Retinal pigment epithelial cell (primary cell): ENCODE measurements at places on chromosomes 2 and 18.

- no peak for DNase-seq
These were observed 45.3 kb downstream of the ADAM23 start for GRCh38 chr2:206488623-206489022.

DNA sequence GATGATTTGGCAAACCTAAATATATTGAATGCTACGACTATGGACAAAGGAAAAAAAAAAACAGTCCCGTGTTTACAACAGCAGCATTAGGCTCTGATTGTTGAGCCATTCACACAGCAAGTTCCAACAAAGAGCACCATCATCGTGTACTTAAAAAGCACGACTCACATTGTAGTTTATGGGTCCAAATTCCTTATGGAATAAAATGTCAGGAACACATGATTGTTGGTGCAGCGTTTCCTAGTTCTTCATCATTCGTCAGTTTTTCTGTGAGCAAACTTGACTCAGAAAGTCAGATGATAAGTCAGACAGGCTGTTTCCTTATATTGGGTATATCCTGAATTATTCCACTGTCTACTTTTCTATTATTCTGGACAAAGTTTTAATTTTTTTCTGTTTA, 10.0 kb upstream of the KIDINS220 start:
- no peak for DNase-seq

GRCh38 chr2:143776526-143777297, 647.5 kb downstream of the ARHGAP15 start:
- DNase-seq: peak; percentile 55

DNA sequence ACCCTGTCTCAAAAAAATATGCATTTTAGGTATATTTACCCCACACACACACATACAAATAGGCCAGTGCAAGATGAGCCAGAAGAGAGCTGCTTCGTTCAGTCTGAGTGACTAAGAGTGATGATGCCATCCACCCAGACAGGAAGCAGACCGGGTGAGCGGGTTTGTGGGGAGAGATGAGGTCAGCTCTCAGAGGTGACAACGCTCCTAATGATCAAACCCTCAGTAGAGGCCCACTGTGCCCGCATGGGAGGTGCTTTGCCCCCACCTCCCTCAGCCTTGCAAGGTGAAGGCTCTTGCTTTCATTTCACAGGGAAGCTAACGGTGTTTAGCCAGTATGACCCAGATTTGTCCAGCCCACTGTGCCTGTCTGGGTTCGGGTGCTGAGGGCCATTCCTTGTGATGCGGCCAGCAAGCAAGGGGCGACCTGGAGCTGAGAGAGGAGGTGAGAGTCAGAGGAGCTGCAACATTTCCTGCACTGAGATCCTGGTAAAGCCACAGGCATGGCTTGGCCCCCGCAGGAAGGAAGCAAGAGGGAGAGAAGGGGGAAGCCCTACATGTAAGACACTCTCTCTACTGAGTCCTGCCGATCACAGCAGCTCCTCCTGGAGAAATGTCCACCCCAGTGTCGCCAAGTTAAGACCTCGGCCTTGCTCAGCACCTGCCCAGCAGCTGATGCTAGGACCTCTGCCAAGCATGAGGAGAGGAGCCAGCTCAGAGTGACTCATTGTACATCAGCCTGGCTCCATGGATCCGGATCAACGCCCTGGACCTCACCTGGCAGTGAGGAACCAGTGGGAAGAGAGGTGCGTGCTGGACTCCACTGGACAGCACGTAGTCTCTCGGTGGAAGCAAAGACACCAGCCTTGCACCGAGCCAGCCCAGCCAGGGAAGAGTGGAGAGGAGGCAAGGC, 37.0 kb downstream of the NIFK start:
- peak; percentile 76 for DNase-seq
